ENCODE measurements at places on chromosomes 12 and 14.
A peak's percentile ranks its signal among the peaks of the same experiment; 100 is the strongest.

- no peak for DNase-seq
These were observed 278.7 kb upstream of the PRICKLE1 start for GRCh38 chr12:42868291-42868690.

- no peak for DNase-seq
These were observed 515.7 kb upstream of the ATXN7L3B start for GRCh38 chr12:74021937-74022336.

DNA sequence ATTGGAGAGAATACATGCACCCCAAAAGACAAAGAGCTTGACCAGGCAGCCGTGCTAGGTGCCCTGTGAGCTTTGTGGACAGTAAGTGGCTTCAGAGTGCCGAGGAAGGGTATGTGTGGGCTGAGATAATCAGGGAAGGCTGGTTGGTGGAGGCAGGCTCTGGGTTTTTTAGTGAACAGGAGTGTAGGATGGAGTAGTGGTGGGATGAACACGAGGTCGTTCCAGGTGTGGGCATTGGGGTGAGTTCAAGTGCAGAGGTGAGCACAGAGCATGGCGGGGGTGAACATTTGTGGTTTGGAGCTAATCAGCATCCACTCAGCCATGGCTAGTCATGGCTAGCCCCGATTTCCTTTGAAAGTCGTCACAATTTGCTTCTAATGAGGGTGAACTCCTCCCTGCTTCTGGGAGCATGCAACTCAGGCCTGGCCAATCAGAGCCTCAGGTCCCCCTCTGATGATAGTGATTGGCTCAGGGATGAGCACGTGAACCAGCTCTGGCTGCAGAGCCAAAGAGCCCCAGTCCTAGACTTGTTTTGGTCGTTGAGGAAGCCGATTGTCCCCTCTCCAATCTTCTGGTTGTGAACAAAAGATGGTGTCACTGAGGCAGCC is 40.7 kb upstream of the TCL1B start:
- DNase-seq: no peak

- DNase-seq: peak; percentile 3
These were observed 95.7 kb upstream of the ESRRB start for GRCh38 chr14:76280221-76280620.

- DNase-seq: no peak
These were observed 92.8 kb upstream of the BBS10 start for GRCh38 chr12:76441016-76441415.

- peak; percentile 79 for DNase-seq
These were observed 584 bp downstream of the VRK1 start for GRCh38 chr14:96797582-96798349.

DNA sequence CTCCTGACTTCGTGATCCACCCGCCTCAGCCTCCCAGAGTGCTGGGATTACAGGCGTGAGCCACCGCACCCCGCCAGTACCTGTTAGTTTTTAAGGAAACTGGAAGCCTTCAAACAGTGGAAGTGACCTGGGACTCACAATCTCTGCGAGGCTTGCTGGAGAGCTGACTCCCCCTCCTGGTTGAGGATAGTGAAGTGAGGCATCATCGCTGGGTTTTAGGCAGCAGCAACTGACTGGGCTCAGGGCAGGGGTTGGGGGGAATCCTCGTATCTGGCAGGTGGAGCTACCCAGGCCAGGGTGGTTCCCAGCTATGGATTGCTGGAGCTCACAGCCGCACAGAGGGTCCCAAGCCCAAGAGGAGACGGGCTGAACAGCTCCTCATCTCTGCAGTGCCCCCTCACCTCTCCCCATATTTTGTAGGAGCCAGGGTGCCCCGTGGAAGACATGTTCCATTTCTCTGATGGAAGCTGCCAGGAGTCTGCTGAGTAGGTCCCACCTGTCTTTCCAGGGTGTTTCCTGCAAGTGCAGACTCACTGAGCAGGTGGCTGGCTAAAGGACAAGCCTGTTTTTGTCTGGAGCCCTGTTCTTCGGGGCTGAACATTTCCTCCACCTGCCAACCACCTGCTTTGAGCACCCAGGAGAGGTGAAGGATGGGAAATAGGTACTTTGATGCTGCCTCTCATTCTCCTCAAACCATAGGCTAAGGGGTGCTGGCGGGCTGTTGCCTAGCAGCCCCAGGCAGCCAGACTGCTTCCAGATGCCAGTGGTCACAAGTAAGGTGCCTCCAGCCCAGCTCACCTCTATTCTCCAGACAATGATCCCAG is 3.1 kb downstream of the AVIL start:
- no peak for DNase-seq

DNA sequence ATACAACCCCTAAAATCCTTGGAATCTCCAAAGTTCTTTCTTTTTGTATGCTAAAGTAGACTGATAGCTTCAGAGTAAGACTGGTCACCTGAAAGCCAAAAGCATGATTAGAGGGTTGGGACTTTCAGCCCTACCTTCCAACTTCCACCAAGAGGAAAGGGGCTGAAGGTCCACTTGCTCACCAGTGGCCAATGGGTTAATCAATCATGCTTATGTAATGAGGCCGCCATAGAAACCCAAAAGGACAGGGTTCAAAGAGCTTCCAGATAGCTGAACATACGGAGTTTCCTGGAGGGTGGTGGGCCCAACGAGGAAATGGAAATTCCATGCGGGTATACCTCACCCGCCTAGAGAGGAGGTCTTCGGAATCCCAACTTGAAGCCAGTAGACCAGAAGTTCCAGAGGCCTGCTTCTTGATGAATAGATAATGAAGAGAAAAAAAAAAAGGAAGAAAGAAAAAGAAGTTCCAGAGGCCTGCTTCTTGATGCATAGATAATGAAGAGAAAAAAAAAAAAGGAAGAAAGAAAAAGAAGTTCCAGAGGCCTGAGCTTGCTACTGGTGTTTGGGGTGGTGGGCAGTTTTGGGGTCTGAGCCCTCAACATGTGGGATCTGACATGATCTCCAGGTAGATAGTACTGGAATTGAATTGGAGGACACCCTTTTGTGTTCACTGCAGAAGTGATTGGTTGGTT is 11.2 kb upstream of the BTG1 start:
- DNase-seq: no peak

DNA sequence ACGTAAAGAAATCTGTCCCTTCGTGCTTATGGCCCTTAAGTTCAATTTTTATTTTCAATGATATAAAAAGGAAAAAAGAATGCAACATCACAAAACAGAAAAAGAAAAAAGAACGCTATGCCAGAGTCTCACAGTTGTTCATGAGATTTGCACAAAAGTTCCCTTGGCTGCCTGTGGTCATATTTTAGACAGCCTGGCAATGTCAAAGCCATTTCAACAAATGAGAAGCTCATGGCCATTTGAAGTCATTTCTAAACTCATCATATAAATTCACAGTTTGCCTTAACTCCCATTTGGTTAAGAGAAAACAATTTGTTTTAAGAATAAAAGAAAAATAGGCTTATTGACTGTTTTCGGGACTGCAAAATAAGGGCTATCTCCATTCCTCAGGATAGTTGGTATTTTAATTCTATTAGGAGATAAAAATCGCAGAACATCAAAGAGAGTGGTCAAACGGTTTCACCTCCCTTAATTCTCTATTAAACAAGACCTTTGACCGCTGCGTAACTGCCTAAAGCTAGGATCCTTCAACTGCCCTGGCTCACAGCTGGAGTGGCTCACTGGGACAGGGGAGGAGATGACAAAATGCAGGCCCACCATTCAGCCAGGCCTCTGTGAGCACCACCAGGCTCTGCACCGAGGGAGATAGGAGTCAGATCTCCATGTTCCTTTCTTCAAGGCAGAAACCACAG is 119.2 kb upstream of the DAAM1 start:
- no peak for DNase-seq

GRCh38 chr12:53234271-53234914 is 2.4 kb upstream of the RARG start:
- DNase-seq: no peak

- peak; percentile 84 for DNase-seq
These were observed 445 bp downstream of the CERS5 start for GRCh38 chr12:50166799-50167048.

DNA sequence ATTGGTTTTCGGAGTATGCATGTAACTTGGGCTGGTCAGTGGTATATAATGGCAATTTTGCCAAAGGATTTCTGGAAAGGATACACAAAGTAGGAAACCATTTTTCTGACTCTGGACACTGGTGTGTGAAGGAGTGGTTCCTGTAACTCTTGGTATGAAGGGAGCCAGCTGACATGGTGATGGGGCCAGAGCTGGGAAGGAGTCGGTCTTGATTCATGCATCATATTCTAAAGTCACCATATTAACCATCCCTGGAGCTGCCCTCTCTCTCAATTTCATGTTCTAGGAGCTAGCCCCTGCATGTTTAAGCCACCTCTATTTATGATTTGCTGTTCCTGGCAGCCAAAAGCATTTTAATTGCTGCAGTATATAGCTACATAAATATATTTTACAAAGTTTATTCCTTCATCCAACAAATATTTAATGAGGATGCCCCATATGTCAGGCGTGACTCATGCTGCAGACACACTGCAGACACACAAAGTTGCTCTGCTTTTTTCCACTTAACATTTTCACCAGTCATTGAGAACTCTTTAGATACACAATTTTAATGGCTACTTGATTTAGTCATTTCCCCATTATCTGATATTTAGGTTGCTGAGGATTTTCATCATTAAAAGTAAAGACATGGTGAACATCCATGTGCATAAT is 78.7 kb upstream of the PSMC1 start:
- DNase-seq: no peak

DNA sequence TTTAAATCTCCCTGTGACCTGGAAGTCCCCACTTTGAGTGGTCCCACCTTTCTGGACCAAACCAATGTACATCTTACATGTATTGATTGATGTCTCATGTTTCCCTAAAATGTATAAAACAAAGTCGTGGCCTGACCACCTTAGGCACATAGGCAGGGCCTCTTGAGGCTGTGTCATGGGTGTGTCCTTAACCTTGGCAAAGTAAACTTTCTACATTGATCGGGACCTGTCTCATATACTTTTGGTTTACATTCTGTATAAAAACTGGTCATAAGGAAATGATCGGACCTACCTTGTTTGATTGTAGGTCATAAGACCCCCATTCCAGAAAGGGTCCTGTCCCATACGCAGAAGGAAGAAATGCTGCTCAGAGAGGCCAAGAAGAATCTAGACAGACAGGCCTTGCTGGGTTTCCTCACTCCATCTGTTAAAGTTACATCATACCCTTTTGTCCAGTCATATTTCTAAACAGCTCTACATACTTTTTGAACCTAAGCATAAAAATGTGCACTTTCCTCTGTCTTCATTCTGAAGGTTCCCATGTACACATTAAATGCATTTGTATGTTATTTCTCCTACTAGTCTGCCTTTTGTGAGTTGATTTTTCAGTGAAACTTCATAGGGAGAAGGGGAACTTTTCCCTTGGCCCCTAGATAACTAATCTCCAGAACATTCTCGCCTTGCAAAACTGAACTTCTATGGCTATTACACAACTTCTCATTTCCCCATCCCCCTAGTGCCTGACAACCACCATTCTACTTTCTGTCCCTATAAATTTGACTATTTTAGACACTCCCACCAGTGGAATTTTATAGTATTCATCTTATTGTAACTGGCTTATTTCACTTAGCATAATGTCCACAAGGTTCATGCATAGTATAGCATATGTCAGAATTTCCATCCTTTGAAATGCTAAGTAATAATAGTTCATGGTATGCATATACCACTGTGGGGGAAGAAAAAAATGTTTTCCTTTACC is 30.2 kb upstream of the CPM start:
- DNase-seq: no peak

DNA sequence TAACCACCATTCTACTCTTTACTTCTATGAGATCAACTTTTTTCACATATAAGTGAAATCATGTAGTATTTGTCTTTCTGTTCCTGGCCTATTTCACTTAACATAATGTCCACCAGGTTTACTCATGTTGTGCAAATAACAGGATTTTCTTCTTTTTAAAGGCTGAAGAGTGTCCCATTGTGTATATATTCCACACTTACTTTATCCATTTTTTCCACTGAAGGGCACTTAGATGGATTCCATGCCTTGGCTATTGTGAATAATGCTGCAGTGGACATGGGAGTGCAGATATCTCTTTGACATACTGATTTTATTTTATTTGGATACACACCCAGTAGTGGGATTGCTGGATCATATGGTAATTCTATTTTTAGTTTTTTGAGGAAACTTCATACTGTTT is 181.1 kb upstream of the HMGA2 start:
- DNase-seq: no peak

DNA sequence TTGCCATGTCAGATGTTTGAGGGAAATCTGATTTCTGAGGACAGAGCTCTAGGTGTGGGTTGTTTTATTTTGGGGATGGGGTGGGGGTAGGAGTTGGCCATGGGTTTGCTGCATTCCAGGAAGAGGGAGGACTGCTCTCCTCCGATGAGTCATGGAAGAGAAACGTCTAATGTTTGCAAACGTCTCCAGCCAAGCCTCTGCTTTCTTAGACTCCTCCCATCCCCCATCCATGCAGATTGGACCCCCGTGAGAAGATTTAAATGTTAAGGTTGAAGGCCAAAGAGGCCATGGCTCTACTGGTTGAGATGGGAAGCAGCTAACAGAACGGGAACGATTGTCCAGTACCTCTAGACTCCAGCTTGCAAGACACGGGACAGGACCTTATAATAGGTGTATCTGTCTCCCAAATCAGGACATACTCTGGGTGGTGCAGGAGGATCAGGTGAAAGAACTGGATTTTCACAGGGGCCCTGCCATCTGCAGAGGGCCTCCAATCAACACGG is 11.4 kb upstream of the ATP2A2 start:
- DNase-seq: no peak

- no peak for DNase-seq
These were observed 27.8 kb downstream of the LRTM2 start for GRCh38 chr12:1848146-1848545.

DNA sequence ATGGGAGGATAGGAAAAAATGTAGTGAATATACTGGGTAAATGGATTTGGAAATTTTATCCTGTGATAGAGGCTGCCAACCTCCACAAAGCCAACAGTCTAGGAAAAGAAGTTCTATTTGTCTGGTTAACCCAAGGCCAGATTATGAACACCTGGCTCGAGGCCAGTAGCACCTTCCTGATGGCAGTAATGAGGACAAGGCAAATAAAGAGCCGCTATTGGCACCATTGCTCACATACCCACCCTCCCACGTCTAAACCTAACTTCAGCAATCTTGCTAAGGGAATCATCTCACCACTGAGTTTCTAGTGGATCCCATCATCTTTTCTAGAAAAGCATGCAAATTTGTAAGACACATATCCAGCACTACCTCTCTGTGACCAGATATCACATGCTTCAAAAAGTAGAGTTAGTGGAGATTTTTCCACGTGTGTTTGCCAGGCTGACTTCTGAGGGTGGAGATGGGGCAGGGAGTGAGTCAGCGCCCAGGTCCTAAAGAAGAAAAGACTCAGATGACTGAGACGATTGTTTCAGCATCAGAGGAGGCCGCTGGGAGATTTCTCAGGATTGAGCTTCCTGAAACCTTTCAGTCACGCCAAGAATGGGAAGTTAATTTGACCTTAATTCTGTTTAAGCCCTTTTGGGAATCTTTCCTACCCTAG is 362.9 kb downstream of the EMP1 start:
- DNase-seq: no peak

GRCh38 chr14:103704708-103705107 is 10.5 kb downstream of the XRCC3 start:
- DNase-seq: no peak

DNA sequence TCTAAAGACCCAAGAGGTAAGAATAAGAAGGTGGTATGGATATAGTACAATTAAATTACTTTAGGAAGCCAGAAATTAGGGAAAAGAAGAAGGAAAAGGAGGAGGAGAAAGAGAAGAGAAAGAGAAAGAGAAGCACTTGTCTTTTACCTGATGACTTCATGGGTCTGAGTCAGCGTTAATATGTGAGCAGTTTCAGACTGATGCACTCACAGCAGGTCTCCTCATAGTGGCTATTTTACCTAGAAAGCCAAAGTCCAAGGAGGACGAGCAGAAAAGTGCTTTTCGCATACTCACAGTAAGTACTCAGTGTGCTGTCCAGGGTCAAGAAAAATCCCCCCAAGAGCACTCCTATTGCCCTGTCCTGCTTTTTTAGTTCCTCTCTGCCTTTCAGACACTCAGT is 222.1 kb downstream of the C12orf42 start:
- DNase-seq: no peak
